ENCODE measurements at places on chromosomes 13 and 19. TPM values are rescaled to one million over a fixed set of nuclear protein-coding genes. Genes with fewer than 3 reads are reported as not detected.

The GJB2 gene
- polyA plus RNA-seq, result 4.5 TPM

The ZNF235 gene
- polyA plus RNA-seq, result 14.2 TPM

The ZNF221 gene
- 9.0 TPM for polyA plus RNA-seq

The SIRT6 gene
- polyA plus RNA-seq, result 29.5 TPM

The URAD gene
- polyA plus RNA-seq, result not detected

Measured in renal pelvis (tissue), 12 donors.